ENCODE measurements at places on chromosomes 16 and 17. TPM values are rescaled to one million over a fixed set of nuclear protein-coding genes. Genes with fewer than 3 reads are reported as not detected.

The SLFN5 gene
- 16.1 TPM for total RNA-seq

DNA sequence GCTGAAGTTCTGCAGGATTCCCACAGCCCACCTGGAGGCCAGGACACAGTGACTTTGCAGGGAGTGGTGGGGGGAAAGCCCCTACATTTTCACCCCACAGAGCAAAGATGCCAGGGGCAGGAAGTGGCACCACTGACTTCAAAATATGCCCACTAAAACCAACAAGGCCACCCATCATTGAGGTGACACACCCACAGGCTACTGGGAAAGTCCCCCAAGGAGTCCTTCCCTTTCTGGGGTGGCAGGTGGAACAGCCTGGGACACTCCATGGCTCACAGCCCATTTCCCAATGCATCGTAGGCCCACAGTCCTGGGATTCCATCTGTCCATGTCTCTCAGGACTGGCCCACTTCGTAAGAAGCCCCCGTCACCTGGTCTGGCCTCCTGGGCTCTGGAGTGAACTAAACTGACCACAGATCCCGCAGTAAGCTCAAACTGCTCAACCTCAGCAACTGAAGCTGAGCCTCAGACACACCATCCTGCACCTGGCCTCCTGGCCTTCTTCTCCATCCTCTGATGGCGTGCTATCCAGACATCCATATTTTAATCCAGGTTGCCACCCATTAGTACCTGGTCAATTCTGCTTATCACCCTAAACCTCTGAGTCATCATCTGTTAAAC lies 7.5 kb upstream of the CCL1 start:
- no peak for DNase-seq

DNA sequence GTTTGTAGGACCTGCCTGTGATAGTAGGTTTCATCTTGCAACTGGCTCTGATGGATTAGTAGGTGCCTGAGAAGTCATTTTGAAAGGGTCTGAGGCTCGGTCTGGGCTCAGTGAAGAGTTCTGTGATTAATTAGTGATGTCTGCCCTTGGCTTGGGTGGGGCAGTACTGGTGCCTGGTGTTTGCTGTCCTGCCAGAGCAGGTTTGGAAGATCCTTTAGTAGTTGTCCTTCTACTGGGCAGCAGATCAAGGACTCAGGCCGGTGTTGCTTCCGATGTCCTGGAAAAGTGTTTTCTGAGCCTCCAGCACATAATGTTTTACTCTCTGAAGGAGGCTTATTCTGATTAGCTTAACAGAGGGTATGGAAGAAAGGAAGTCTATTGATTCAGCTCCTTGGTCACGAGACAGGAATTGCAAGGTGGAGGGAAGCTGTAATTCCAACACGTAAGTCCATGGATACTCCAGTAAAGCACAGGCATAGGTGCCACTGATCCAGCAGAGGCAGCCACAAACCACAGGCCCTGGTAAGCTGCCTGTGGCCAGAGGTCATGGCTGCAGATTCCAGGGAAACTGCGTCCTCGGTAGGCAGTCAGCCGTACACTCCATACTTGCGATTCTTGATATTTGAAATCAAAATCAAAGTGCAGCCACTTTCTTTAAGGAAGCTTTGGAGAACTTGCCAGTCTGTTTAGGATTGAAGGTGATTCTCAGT lies 18.7 kb downstream of the HLF start:
- no peak for DNase-seq

DNA sequence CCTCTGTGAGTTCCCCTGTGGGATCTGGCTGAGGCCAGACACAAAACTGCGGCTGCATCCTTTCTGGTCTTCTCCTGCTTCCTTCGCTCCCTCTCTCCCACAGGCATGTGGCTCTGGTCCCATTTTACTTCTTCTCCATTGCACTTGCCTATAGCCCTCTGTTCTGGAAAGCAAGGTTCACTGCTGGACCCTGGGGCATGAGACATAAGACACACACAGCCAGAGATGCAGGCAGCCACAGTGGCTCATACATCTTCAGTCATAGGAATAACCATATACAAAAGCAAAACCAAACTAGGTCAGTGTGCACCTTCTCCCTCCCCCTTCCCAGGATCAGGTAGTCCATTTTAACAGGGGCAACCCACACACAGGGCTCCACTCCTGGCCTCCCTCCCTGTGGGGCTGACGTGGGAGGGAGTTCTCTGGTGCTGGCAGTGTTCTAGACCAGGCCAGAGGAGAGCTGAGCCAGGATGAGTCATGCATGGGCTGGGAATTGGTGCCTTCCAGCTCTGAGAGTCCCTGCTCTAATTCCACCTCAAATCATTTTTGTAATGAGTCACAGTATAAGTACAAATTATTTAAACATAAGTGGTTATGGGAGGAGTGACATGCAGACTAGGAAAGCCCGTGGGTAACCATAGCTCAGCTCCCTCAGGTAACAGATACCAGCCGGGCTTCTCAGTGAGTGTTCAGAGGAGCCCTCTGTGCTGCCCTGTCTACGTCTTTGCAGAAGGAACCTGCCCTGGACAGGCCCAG lies 58.0 kb downstream of the ASIC2 start:
- DNase-seq = peak; percentile 65
